Bone marrow (tissue), 2 donors: ENCODE measurements at places on chromosomes 1 and 21.
A peak's percentile ranks its signal among the peaks of the same experiment; 100 is the strongest.

DNA sequence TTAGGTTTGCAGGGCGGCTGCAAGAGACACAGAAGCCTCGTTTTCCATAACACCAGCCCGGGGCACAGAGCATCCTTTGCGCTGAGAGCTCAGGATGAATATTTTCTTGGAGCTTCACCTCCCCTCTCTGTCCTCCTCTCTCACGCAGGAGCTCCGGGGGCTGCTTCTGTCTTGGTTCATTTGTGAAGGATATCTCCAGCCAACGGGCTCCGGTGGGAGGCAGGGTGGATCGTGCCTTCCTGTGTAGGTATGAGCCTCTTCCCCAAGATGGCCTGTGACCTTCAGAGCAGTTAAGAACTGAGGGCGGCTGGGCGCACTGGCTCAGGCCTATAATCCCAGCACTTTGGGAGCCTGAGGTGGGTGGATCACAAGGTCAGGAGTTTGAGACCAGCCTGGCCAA, 319.0 kb upstream of the C1orf174 start:
- no peak for DNase-seq

- DNase-seq, result no peak
These were observed 137.8 kb upstream of the RAB4A start for GRCh38 chr1:229133151-229133550.

DNA sequence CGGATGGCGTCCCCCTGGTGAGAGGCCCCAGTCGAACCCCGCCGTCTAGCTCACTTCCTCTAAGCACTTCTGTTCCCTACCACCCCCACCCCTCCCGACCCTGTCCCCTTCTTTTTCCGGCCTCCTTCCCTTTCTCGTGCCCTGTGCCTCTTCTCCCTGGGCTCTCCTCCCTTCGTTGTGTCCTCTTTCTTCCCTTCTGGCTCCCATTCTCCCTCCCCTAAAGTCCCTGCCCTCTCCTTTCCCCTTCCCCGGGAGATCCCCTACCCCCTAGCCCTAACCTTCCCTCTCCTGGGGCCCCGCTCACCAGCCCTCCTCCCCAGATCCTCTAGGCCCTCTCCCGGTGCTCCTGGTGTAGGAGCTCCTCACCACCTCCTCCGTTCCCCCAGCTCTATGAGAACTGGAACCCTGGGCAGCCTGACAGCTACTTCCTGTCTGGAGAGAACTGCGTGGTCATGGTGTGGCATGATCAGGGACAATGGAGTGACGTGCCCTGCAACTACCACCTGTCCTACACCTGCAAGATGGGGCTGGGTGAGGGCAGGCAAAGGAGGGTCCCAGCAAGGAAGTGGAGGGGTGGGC, 15.9 kb downstream of the BCAN start:
- no peak for DNase-seq

- no peak for DNase-seq
These were observed 232.6 kb downstream of the COL11A1 start for GRCh38 chr1:102875756-102876155.

GRCh38 chr1:110068646-110069403, 1.6 kb downstream of the ALX3 start:
- no peak for DNase-seq

- no peak for DNase-seq
These were observed 114.5 kb downstream of the CACHD1 start for GRCh38 chr1:64584479-64584878.

DNA sequence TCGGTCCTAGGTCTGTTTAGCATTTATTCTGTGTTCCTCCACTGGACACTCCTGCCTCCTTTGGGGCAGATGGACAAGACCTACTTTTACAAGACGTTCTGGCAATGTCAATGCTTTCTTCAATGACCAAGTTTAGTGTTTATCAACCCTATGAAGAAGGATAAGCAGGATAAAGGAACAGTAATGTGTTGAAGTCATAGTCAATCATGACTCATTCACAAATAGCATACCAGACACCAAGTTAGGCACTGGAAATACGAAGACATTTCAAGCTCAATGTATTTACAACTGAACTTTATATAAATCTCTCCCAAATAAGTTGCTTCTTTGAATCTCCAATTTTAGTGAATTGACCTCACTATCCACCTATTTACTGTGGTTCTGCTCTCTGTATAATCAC, 4.8 kb upstream of the SLC35D1 start:
- DNase-seq, result no peak

DNA sequence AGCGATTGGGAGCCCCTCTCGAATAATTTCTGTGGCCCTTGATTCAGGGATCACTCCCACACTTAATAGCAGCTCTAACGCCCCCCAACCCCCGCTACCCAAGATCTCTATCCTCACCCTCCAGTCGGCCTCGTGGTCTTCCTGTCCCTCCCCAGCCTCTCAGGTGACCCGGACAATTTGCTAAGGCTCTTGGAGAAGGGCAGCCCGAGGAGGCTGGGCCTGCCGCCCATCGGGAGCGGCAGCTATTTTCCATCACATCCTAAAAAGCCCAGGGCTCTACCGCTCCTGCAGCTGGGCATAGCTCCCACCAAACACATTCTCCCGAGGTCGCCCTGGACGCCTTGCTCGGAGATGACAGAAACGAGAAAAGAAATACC, 12.0 kb upstream of the PHLDA3 start:
- no peak for DNase-seq

DNA sequence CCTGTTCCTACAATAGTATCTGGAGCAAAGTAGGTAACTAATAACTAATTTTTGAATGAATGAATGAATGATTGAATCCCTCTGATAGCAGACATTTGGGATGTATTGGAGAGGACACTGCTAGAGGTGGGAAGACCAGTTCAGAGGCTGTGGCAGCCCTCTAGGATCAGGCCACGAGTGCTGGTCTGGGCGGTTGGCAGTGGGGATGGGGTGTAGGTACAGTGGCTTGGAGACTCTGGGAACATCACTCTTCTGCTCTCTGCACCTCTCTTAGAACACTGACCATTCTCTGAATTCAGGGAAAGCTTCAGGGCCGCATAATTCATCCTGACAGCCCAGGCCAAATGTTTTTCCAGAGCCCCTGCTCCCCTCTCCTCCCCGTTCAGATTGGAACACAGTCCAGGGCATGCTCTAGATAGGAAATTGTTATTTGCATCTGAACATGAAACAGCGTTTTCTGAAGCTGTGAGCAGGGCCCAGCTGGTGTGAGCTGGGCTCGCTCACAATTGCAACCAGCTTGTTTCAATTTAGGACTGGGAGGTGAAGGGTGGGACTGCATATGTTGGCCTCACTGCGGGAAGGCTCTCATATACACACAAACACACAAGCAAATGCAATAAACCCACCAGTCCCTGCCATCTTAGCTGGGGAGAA, 253.1 kb upstream of the USP24 start:
- DNase-seq, result no peak

- DNase-seq, result no peak
These were observed 60.4 kb upstream of the VTCN1 start for GRCh38 chr1:117271129-117271528.

- peak; percentile 2 for DNase-seq
These were observed 414.3 kb upstream of the NR5A2 start for GRCh38 chr1:199612976-199613774.

GRCh38 chr1:240582953-240583352, 29.0 kb downstream of the GREM2 start:
- no peak for DNase-seq
